Activated naive CD4-positive, alpha-beta T cell treated with anti-CD3 and anti-CD28 coated beads, Interleukin-2, amount 10 ng/mL, durations not matched to agents 7 days and 5 days (primary cell): ENCODE measurements at places on chromosomes 1 and 21.

- no peak for DNase-seq
These were observed 6.0 kb upstream of the BCAS2 start for GRCh38 chr1:114587203-114587991.

- no peak for DNase-seq
These were observed 22.8 kb downstream of the SLAMF7 start for GRCh38 chr1:160761886-160762285.

- no peak for DNase-seq
These were observed 36.5 kb upstream of the USH2A start for GRCh38 chr1:216459651-216460207.

- DNase-seq: no peak
These were observed 157.6 kb upstream of the LMO4 start for GRCh38 chr1:87170931-87171598.

- no peak for DNase-seq
These were observed 54.0 kb upstream of the KCNJ15 start for GRCh38 chr21:38202811-38203210.

DNA sequence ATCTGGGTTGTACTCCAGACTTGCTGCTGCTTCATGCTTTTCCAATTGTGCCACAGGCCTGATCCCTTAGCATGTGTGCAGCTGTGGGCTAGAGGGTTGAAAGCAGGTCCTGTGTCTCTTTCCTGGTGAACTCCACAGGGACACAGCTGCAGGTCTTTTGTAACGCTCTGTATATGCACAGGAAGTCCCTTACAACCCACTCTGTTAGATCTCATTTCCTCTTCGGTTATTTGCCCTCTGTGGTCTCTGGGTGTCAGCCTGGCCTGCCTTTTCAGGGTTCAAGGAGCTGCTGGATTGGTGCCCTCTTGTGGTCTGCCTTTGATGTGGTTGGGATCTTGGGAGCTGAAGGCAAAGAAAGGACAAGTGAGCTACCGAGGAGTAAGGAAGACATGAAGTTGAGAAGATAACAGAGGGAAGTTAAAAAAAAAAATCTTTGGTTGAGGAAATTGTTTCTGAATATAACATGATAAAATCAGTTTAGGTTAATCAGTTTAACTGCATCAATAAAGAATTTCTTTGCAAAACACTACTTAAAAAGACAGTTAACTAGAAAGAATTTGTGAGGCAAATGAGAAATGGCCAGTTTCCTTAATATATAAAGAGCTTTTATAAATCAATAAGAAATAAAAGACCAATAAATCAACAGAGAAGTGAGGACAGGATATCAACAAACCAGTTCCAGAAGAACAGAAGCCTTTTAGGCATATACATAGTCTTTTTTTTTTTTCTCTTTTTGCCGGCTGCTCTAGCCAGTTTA, 44.1 kb downstream of the UCK2 start:
- DNase-seq: peak; percentile 82

- no peak for DNase-seq
These were observed 77.8 kb downstream of the NCAM2 start for GRCh38 chr21:21076051-21076450.

- no peak for DNase-seq
These were observed 284.7 kb upstream of the BRINP3 start for GRCh38 chr1:190762325-190762724.

- DNase-seq: no peak
These were observed 1770.9 kb downstream of the BRINP3 start for GRCh38 chr1:188706742-188707141.
